ENCODE measurements at places on chromosomes 5 and 9.
A peak's percentile ranks its signal among the peaks of the same experiment; 100 is the strongest.

GRCh38 chr9:13898957-13899356 is 415.0 kb downstream of the NFIB start:
- DNase-seq: no peak

GRCh38 chr5:33557605-33558004 is 116.8 kb downstream of the TARS1 start:
- no peak for DNase-seq

GRCh38 chr5:42900734-42901133 is 89.0 kb upstream of the SELENOP start:
- no peak for DNase-seq

DNA sequence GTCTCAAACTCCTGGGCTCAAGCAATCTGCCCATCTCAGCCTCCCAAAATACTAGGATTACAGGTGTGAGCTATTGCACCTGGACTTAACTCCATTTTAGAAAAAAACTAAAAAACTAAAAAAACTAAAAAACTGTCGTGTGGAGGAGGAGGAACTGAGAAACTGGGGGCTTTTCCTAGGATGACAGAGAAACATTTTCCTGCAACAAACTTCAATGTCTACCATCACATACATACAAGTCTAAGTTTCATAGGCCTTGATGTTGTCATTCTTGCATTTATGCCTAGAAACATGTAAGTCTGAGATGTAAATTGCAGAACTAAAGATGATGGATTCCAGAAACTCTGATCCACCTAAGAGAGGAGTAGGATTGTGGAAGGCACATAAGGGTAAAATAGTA is 556.8 kb downstream of the RAB3C start:
- DNase-seq: no peak

DNA sequence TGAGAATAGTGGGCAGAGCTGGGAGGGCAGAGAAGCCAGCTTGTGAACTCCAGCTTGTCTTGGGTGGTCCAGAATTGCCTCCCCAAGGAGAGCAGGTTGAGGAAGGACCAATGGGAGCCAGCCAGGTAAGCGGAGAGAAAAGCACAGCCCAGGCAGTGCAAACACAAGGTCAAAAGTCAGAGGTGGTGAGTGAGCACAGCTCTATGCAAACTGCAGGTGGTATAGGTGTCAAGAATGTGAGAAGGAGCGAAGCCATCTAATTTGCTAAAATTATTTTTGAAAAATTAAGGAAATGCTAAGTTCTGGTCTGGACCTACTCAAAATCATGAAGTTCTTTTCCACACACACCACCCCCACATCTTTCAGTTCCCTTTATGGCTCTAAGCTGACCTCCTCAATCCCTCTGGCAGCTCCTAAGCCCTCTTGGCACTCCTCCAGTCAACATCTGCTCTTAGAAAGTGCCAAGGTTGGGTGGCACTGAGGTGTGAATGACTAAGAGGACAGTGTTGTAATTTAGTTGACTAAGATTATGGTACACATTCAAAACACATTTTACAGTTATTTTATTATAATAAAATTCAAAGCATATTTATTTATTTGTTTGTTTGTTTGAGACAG is 6.6 kb upstream of the OTULINL start:
- peak; percentile 95 for DNase-seq

GRCh38 chr9:134283692-134284265 is 42.5 kb upstream of the RXRA start:
- DNase-seq: no peak

GRCh38 chr9:30932226-30932625 is 1452.2 kb upstream of the ACO1 start:
- no peak for DNase-seq

GRCh38 chr9:105138306-105138801 is 106.1 kb upstream of the SLC44A1 start:
- no peak for DNase-seq

- DNase-seq: no peak
Measured at GRCh38 chr9:34145165-34145564, 18.7 kb upstream of the DCAF12 start.

DNA sequence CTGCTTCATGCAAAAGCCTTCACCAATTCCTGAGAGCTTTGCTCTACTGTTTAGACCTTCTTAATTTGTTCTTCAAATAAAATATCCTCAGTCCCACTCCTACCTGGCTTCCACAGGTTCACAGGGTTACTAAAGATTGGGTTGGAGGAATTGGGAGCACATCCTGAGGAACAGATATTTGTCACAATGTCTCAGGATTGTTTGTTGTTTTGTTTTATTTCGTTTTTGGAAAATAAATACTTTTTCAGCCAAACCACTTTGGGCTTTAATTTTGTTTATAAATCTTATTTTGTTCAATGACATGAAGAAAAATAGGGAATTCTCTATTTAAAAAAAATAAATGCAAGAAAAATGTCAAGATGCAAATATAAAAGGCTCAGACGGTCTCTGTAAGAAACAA is 249.0 kb downstream of the MEF2C start:
- no peak for DNase-seq

DNA sequence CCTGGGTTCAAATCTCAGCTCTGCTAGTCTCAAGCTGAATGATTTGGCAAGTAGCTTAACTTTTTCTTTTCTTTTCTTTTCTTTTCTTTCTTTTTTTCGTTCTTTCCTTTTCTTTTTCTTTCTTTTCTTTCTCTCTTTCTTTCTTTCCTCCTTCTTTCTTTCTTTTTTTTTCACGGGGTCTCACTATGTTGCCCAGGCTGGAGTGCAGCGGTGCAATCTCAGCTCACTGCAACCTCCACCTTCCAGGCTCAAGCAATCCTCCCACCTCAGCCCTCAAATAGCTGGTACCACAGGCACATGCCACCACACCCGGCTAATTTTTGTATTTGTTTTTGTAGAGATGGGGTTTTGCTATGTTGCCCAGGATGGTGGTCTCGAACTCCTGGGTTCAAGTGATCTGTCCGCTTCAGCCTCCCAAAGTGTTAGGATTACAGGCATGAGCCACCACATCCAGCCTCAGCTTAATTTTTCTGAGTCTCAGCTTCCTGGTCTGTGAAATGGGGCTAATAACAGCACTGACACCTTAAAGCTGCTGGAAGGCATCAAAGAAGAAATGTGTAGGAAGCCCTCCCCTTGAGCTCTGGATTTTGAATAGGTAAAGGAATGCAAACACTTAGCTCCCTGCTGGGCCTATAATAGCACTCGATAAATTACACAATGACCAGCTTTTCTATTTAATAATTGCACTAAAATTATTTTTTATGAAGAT is 17.5 kb upstream of the PPARGC1B start:
- DNase-seq: no peak

DNA sequence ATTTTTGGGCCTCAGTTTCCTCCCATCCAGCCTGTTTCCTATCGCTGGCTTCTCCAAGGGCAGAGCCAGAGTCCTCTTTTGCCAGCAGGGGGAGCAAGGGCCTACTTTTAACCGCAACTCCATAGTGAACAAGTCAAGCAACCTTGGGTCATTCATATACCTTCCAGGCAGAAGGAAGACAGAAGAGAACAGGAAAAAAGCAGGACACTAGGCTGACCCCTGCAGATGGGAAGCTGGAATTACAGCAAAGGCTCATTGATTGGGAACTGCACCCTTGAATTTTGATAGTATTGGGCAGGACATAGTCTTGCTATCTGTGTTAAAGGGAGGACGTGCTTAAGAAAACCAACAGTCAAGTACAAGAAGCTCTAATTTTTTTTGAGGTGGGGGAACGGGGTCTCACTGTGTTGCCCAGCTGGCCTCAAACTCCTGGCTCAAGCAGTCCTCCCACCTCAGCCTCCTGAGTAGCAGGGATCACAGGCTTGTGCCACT is 30.1 kb downstream of the QRFP start:
- DNase-seq: peak; percentile 89

GRCh38 chr5:167644619-167645018 is 646.8 kb upstream of the WWC1 start:
- DNase-seq: no peak

DNA sequence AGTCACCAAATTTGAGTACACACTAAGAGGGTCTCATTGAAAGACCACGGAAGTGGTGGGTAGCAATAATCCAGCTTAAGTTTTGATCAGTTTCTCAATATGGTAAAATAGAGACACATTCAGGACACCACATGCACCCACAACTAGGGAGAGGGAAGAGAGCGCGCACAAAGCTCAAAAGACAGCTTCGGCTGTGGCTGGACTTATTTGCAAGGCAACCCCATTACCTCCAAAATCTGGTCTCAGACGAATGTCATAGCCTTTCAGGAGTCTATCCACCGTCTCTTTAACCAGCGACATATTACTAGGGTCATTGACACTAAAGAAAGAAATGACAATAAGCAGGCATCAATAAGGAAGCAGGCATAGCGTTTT is 443 bp downstream of the GABRB2 start:
- no peak for DNase-seq

GRCh38 chr5:170361616-170362015 is 27.6 kb downstream of the KCNMB1 start:
- DNase-seq: no peak

- no peak for DNase-seq
Measured at GRCh38 chr5:166909040-166909439, 1382.4 kb upstream of the WWC1 start.

GRCh38 chr9:128389395-128390149 is 18.4 kb downstream of the URM1 start:
- no peak for DNase-seq

DNA sequence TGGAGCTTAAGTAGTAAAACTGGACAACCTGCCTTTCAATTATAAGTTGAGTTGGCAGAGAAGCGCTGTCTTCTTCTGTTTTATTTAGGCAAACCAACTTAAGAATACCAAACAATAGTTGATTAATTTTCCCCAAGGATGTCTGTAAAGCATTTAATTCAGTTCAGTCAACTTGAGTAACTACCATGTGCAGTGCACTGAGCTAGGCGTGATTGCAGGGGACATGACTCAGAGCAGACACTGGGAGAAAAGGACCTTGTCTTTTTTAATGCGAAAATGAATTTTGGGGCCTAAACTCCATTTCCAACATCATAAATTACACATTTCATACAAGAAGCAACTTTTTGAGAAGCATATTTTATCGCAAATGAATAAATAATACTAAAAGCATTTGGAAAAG is 66.3 kb downstream of the FBXL7 start:
- DNase-seq: no peak

- DNase-seq: peak; percentile 22
Measured at GRCh38 chr5:135030956-135031812, 2.8 kb downstream of the PITX1 start.

- DNase-seq: no peak
Measured at GRCh38 chr5:110842948-110843347, 104.1 kb downstream of the SLC25A46 start.

DNA sequence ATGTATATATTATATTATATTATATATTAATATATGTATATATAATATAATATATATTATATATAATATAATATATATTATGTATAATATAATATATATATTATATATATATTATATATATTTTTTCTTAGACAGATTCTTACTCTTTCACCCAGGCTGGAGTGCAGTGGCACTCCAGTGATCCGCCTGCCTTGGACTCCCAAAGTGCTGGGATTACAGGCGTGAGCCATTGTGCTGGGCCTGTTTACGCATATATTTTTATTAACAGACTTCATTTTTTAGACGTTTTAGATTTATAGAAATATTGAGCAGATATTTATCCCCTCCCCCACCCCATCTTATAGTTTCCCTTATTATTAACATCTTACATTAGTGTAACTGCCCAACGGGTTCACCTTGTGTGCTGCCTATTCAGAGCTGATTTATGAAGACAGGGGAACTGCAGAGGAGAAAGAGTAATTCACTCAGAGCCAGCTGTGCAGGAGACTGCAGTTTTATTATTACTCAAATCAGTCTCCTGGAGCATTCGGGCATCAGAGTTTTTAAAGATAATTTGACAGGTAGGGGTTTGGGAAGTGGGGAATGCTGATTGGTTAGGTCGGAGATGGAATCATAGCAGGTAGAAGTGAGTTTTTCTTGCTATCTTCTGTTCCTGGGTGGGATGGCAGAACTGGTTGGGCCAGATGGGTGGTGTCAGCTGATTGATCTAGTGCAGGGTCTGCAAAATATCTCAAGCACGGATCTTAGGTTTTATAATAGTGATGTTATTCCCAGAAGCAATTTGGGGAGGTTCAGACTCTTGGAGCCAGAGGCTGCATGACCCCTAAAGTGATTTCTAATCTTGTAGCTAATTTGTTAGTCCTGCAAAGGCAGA is 93.4 kb downstream of the UNC13B start:
- no peak for DNase-seq

GRCh38 chr5:126872561-126873354 is 95.8 kb downstream of the LMNB1 start:
- no peak for DNase-seq

GRCh38 chr9:70318002-70318401 is 59.2 kb downstream of the SMC5 start:
- DNase-seq: no peak

GRCh38 chr5:43233946-43234345 is 41.9 kb downstream of the NIM1K start:
- DNase-seq: no peak

- DNase-seq: no peak
Measured at GRCh38 chr5:59152701-59153245, 569.9 kb downstream of the RAB3C start.

GRCh38 chr5:90598293-90598692 is 39.7 kb downstream of the ADGRV1 start:
- DNase-seq: no peak

DNA sequence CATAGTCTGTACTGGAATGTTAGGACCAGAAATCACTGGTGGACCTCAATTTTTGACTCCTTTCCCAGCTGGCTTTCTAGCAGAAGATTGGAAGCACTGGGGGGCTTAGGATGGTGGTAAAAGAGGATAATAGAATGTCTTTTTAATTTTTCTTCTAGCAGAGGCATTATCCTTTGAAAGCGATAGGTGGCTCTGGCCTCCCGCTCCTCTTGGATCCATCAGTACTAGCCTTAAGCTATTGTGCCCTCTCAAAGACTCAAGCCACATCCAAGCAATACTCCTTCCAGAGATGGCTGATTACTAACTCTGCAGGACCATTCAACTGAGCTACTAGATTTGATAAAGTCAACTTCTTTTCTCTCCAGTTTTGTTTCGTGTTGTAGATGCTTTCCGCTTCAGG is 610.6 kb downstream of the CDH12 start:
- DNase-seq: no peak

GRCh38 chr5:124865066-124865465 is 118.6 kb upstream of the ZNF608 start:
- no peak for DNase-seq

Measured in suppressor macrophage (primary cell).